T-cell (primary cell): ENCODE measurements at places on chromosomes 2 and 18. TPM values are rescaled to one million over a fixed set of nuclear protein-coding genes. Genes with fewer than 3 reads are reported as not detected.

- H3K27me3 ChIP-seq: peaks cover 6% of the 10 kb centered on the region
- H3K27ac ChIP-seq: no peak overlapping the region
- H3K4me1 ChIP-seq: no peaks in the 10 kb centered on the region
- no peak overlapping the region for H3K4me3 ChIP-seq
- no peaks in the 10 kb centered on the region for H3K36me3 ChIP-seq
Measured at GRCh38 chr18:36215577-36215976, 28.3 kb downstream of the MOCOS start.

GRCh38 chr2:223618172-223619035 is 16.2 kb upstream of the SCG2 start:
- H3K4me3 ChIP-seq: no peak overlapping the region
- peaks cover 11% of the 10 kb centered on the region for H3K27me3 ChIP-seq
- H3K27ac ChIP-seq: no peak overlapping the region
- no peaks in the 10 kb centered on the region for H3K36me3 ChIP-seq
- no peaks in the 10 kb centered on the region for H3K4me1 ChIP-seq

DNA sequence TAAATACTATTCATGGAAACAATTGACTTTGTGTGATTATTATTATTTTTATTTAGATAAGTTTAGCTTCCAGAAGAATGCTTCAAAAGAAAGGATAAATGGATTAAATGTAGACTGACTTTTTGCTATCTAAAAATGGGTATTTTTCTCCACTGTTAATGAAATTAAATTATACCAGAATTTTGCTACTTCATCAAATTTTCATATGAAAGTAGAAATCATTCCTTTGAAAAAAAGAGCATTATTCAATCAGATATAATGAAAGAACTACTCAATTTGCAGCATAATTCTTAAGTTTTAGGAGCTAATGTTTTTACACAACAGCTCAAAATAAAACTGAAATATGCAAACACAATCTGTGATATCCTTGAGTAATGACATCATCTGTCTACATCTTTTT is 1424.6 kb downstream of the DPP10 start:
- H3K36me3 ChIP-seq: no peaks in the 10 kb centered on the region
- no peak overlapping the region for H3K27ac ChIP-seq
- H3K4me1 ChIP-seq: no peaks in the 10 kb centered on the region
- no peaks in the 10 kb centered on the region for H3K27me3 ChIP-seq

The NT5DC4 gene
- total RNA-seq: not detected

GRCh38 chr18:59372975-59373374 is 13.9 kb upstream of the LMAN1 start:
- DNase-seq: no peak
- H3K27ac ChIP-seq: no peak overlapping the region
- H3K36me3 ChIP-seq: no peaks in the 10 kb centered on the region
- H3K4me1 ChIP-seq: no peaks in the 10 kb centered on the region

The KCNG2 gene
- not detected for total RNA-seq

The AGXT gene
- not detected for total RNA-seq

- no peak within 1 kb of the TSS for H3K27ac ChIP-seq
- H3K27me3 ChIP-seq: peaks cover 59% of the 10 kb centered on the region
- peak within 1 kb of the TSS; percentile 64 for H3K4me3 ChIP-seq
- DNase-seq: peak; percentile 9
Measured at GRCh38 chr2:161415987-161416707, at the start of gene TBR1. Gene TBR1, plus strand, starts transcription at chr2:161416297. Its CDS starts 114 bp downstream, at chr2:161416411.

- DNase-seq: no peak
- no peak overlapping the region for H3K27ac ChIP-seq
- H3K4me3 ChIP-seq: no peak overlapping the region
- no peaks in the 10 kb centered on the region for H3K4me1 ChIP-seq
- H3K27me3 ChIP-seq: no peaks in the 10 kb centered on the region
Measured at GRCh38 chr2:222823183-222823930, 37.5 kb upstream of the ACSL3 start.

The GREB1 gene
- total RNA-seq: 0.79 TPM

- no peak overlapping the region for H3K27ac ChIP-seq
- H3K4me3 ChIP-seq: no peak overlapping the region
- no peaks in the 10 kb centered on the region for H3K27me3 ChIP-seq
- no peaks in the 10 kb centered on the region for H3K36me3 ChIP-seq
- no peak for DNase-seq
Measured at GRCh38 chr2:224196810-224197209, 157.7 kb upstream of the SERPINE2 start.
